ENCODE measurements at places on chromosomes 7 and 10. TPM values are rescaled to one million over a fixed set of nuclear protein-coding genes. Genes with fewer than 3 reads are reported as not detected.

GRCh38 chr10:72333112-72334015, 21.4 kb downstream of the DNAJB12 start:
- DNase-seq, result no peak

DIP2C gene
- total RNA-seq, result 2.3 TPM

GRCh38 chr10:1050554-1050953, 1.6 kb upstream of the IDI1 start:
- DNase-seq, result no peak

C10orf71 gene
- total RNA-seq, result not detected

AKR1C8 gene
- 0.12 TPM for total RNA-seq

DNA sequence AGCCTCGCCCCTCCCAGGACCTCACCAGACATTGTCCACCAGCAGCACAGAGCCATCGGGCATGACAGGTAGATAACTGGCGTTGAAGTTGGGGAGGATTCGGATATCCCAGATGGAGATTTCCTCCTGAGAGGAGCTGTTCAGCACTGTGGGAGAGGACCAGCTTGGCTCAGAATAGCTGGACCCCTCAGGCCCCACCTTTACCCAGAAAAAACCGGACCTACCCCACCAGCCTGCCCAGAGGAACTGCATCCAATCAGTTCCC, 1.5 kb downstream of the TRAPPC14 start:
- no peak for DNase-seq

EFCAB10 gene
- not detected for total RNA-seq

DNA sequence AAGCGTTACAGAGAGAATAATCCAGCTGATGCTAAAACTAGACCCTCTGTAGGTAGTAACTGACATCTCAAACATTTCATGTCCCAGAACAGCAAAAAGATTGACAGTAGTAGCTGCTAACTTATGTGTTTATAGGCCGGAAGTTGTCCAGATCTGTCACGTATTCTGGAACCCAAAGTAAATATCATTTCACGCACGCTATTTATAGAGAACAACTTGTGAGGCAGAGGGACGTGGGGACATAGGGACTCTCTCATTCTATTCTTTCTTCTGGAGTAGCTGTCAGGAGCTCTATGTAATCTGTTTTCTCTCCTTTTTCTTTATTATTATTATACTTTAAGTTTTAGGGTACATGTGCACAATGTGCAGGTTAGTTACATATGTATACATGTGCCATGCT, 22.3 kb downstream of the AGK start:
- no peak for DNase-seq

SAP25 gene
- not detected for total RNA-seq

DNA sequence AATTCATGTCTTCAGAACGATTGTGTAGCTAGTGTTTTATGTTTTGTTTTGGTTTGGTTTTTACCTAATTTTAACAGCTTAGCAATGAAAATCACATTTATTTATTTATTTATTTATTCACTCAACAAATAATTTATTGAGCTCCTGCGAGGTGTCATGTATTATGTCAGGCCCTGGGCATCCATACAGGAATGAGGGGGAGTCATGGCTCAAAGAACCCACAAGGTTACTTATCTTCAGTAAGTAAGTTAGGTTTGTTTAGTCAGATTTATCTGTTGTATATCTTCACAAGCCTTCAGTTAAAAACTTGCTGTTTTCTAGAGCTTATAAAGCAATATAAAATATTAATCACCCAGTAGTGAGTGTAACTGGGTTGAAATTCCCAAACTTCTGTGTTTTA, 45.4 kb downstream of the FOXP2 start:
- DNase-seq, result no peak

- no peak for DNase-seq
These were observed 32.6 kb upstream of the GJD4 start for GRCh38 chr10:35572583-35572982.

PRKRIP1 gene
- total RNA-seq, result 20.9 TPM

DNA sequence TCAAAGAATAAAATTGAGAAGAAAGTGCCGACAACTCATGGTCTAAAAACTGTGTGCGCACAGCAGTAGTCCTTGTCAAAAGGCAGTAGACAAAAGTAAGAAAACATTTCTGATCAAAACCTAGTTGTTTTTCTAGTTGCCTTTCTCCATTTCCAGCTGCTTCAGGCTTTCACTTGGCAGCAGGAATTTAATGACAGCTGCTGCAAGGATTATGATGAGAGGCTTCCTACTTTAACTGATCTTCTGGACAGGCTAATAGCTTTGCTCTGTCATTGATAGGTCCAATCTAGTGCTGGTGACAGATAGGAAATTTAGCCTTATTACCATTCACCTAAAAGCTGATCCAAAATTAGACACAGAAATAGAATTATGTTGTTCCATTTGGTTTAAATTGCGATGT, 110.7 kb upstream of the SEMA3C start:
- no peak for DNase-seq

ATOH7 gene
- total RNA-seq, result 0.88 TPM

Measured in H4 (cell line).